NCI-H510A treated with DMSO at 0.1 percent for 48 hours (cell line): ENCODE measurements at places on chromosomes 7 and 10.
A peak's percentile ranks its signal among the peaks of the same experiment; 100 is the strongest.

DNA sequence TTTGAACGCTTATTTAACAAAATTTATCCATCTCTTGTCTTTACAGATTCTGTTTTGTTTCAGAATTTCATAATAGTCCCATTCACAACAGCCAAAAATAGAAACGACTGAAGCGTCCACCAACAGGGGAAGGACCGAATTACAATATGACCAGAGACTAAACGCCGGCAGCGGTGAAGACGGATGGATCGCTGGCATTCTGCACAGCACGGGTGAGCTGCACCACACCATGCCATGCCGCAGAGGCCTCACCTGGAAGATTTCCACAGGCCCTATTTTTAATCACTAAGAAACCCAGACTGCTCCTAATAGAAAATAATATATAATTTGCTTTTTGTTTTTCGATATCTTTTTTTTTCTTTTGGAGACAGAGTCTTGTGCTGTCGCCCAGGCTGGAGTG is 91.0 kb downstream of the ELFN1 start:
- DNase-seq, result no peak

DNA sequence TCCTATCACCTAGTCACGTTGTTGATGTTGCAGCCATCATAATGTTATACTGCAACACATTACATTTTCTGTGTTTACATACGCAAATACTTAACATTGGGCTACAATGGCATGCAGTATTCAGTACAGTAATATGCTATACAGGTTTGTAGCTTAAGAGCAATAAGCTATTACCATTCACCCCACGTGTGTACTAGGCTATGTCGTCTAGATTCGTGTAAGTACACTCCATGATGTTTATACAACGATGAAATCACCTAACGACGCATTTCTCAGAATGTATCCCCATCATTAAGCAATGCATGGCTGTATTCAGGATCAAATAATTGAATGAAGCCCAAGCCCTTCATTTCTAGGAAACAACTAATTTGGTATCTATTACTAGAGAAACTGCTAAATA is 43.4 kb upstream of the C1GALT1 start:
- no peak for DNase-seq

DNA sequence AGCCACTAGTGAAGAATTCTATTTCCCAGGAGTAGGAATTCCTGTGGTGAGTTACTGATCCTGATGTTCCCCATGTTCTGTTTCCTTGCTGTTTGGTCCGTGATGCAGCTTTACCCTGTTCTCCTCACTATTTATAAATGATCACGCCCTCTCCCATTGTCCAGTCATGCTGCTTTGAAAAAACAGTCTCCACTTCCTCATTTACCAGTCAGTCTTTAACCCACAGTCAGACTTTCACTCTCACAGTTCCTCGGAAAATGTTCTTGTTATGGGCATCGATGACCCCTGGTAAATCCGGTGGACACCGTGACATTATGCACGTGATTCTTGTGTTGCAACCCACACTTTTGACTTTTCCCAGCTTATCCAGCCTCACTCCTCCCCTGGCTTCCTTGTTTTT is 14.4 kb downstream of the SCIN start:
- peak; percentile 70 for DNase-seq

DNA sequence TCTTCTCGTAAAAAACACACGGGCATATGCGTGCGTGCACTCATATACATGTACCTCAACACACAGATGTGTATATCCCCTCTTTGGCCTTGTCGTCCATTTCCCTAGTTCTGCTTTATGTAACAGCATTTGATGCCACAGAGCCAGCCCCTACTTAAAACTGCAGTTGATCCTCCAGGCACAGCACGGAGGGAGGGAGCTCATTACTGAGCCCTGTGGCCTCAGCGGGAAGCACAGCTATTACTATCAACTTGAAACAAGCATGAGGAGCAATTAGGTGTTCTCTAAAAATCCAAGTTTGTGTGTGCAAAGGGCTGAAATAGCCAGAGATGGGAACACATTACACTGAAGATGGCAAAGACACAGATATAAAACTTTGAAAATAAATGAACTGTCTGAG is 580.9 kb downstream of the GLRX3 start:
- DNase-seq, result no peak

GRCh38 chr7:81833401-81833800 is 63.6 kb upstream of the HGF start:
- no peak for DNase-seq

GRCh38 chr7:134873253-134873652 is 93.8 kb downstream of the CALD1 start:
- no peak for DNase-seq

- DNase-seq, result no peak
Observed at GRCh38 chr7:135736586-135737305, 8.8 kb upstream of the SLC13A4 start.

DNA sequence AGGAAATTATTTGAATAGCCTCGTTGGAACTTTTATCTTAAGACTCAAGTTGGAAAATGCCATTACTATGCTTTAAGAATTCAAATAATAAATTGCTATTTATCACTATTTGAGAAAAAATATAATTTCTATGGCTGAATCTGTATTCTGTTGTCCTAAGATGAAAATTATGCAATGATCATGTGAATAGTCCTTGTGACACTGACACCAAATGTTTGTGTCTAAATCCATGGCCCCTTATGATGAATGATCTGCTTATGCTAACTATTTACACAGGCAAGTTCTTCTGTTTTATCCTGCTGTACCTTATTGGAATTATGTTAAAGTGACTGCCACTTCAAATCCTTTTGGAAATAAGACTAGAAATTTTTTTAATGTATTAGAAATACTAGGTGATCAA is 208.7 kb downstream of the DOCK4 start:
- DNase-seq, result no peak

DNA sequence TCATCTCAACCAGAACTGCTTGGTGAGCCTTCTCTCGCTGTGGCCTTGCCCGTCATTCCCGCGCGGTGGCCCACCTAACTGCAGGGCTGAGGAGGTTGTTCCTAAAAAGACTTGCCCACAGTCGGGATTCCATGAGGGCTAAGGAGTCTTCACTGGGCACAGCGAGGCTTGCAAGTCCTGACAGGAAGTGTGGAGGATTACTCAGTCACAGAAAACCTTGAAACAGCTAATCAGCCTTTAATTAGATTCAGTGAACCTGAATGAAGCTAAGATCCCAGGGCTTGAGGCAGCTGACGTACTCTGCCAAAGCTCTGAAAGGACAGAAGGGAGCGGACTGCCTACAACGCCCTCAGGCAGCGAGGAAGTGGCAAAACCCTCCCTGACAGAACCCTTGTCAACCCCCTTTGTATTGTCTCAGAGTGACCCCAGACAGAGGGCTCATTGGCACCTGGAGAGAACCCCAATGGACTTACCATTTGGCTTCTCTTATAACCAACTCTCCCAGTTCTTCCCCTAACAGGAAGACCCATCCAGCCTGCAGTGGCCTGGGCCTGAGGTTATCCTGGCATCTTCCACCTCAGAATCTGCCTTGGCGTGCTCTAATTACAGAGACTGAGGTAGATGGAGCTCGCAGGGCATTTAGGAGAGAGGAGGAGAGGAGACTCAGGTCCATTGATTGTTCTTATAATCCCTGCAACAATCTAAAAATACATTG is 2.5 kb upstream of the LAMB4 start:
- DNase-seq, result no peak

GRCh38 chr10:113320987-113321386 is 231.9 kb upstream of the HABP2 start:
- DNase-seq, result no peak

DNA sequence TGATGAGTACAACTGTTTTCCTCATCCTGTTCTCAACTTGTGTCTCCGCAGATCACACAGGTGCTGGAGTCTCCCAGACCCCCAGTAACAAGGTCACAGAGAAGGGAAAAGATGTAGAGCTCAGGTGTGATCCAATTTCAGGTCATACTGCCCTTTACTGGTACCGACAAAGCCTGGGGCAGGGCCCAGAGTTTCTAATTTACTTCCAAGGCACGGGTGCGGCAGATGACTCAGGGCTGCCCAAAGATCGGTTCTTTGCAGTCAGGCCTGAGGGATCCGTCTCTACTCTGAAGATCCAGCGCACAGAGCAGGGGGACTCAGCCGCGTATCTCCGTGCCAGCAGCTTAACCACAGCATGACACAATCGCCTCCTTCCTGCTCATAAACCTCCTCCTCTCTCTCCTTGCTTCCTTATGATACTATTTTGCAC is 126.7 kb upstream of the PRSS58 start:
- no peak for DNase-seq

GRCh38 chr7:128167042-128167701 is 73.9 kb upstream of the LEP start:
- DNase-seq, result peak; percentile 21

GRCh38 chr10:132927824-132928223 is 14.5 kb downstream of the CFAP46 start:
- DNase-seq, result no peak

DNA sequence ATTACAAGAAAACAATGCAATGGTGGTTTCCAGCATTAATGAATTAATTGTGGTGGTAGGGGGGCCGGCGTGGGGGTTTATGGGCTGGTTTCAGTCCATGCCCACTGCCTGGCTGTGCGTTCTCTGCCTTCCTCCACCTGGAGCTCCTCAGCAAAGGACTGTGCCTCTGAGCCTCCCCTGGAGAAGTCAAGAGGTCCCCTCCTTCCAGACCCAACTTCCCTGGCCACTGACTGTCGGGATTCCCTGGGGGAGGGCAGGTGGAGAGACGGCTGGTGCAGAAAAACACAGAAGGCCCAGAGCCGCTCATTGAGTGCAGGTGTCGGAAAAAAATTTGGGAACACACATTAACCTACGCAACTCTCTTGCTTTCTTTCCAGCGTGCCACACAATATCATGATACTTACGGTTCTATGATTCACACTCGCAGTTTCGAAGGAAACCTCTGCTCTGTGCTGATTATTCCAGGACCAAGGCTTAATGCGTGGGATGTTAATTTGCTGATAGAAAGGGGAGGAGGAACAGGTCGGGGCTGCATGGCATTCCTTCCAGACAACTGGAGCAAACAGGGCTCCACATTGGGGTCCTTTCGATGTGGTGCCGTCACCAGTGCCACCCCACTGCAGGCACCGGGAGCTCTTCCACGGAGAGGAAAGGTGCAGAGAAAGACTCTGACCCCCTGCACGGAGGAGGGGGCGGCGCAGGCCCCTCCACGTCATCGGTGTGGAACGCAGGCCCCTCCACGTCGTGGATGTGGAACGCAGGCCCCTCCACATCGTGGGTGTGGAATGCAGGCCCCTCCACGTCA is 506.7 kb downstream of the DNAJB6 start:
- no peak for DNase-seq

GRCh38 chr10:31745612-31746376 is 182.8 kb downstream of the ARHGAP12 start:
- DNase-seq, result no peak

DNA sequence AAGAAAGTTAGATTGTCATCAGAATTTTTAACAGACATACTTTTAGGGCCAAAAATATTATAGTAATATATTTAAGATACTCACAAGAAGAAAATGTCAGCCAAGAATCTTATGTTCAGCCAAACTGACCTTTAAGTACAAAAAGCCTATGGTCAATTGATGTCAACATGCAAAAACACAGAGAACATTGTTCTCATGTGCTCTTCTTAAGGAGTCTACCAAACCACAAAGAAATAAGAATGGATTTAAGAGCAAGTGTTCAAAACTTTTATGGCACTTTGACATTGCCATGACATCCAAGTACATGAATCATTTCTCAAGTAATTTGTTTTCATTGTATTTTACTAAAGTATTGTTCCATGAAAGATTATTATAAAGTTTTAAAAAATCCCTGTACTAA is 180.4 kb downstream of the TMEM26 start:
- DNase-seq, result no peak

DNA sequence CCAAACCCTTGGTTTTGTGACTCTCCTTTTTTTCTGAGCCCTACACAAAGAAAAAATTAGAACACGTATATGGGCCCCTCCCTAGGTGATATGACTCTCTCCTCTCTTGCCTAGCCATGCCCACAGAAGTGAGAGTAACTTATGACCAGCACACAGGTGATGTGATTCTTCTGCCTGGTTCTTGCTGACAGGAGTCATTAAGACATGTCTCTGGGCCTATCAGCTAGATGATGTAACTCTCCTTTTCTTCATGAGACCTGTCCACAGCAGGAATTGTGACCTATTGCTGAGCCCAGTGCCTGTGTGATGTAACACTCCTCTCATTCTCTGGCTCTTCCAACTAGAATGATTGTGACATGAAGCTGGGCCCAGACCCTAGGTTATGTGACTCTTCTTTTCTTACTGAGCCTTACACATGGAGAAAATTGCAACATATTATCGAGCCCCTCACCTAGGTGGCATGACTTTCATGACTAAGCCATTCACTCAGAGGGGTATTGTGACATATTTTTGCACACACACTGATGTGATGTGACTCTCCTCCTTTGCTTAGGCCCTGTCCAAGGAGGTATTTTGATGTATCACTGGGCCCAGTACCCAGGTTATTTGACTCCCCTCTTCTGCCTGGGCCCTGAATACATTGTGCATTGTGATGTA is 31.4 kb upstream of the ZNF107 start:
- DNase-seq, result no peak

- no peak for DNase-seq
Observed at GRCh38 chr7:98283887-98284222, 2.4 kb downstream of the BRI3 start.

GRCh38 chr10:129711291-129711690 is 244.2 kb downstream of the MGMT start:
- DNase-seq, result no peak
